Hepatocyte (in vitro differentiated cells): ENCODE measurements at places on chromosomes 5 and 9.

GRCh38 chr5:38745836-38746732, 99.7 kb upstream of the OSMR start:
- no peak for DNase-seq

GRCh38 chr5:86970361-86970760, 297.3 kb upstream of the RASA1 start:
- no peak for DNase-seq

DNA sequence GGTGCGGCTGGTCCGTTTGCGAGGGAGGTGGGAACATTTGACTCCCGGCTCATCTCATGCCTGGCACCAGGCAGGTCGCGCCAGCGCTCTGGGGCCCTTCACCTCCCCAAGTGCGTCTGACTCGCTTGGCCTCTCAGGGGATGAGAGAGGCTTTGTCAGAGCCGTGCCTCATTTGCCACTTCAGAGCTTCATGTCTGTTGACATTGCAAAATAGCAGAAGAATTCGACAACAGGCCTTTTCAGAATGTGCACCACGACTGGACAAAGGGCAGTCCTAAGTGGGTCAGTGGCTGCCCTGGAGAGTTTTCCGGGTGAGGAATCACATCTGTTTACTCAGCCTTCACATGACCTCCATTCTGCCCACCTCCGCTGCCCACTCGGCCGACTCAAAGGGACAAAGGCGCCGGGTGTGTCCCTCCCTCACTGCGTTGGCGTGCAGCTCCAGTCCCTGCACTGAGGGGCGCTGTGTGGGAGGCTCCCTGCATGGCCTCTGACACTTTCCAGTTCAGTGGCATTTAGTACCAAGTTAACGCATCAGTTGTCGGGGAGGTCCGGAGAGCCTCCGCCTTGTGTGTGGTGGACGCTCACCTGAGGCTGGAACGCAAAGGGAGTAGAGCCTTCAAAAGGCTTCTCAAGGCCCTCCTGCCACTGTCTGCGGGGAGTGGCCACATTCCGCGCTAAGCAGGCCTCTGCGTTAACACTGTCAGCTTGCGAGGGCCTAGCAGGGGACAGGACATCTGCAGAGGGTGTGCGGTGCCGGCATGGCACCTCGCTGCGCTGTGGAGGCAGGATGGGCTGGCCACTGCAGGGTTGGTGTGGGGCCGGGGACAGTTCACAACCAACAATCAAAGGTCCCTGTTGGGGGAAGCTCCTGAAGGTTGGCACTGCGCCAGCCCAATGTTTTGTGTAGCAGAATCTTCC, 171.5 kb downstream of the NXNL2 start:
- DNase-seq: peak; percentile 19

GRCh38 chr5:6405591-6405990, 27.2 kb upstream of the MED10 start:
- DNase-seq: no peak

DNA sequence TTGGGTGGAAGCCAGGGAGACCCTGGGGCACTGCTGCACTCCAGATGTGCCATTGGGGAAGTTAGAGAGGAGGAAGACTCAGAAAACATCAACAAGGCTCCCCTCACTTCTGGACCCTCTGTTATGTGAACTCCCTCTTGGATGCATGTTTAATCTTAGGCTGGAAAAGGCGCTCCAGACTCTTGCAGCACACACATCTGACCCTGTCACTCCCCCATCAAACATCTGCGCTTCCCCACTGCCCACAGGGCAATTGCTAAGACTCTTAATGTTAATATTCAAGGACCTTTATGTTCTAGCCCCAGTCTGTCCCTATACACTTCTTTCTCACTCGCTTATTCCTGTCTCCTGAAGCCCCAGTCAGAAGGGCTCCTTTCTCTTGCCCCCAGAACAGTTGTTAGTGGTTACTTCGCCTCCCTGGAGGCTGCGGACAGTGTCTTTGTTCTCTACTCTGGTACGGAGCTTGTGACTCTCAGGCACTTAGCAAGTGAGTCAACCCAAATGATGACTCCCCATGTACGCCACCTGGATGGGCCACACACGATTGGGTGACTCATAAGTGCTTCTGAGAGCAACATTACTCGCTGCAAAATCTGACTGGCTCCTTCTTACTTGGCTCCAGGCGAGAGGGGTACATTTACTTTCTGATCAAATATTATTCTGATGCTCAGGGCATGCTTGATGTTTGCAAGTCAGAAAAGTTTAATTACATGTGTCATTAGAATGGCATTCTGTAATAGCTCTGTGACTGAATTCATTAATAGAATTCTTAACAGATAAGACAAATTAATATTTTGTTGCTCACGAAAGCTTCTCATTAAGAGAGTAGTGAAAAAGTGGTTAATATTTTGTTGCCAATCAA, 193.6 kb downstream of the HSPA4 start:
- peak; percentile 44 for DNase-seq

- peak; percentile 37 for DNase-seq
Observed at GRCh38 chr9:129109537-129109903, 1.1 kb downstream of the CRAT start.

DNA sequence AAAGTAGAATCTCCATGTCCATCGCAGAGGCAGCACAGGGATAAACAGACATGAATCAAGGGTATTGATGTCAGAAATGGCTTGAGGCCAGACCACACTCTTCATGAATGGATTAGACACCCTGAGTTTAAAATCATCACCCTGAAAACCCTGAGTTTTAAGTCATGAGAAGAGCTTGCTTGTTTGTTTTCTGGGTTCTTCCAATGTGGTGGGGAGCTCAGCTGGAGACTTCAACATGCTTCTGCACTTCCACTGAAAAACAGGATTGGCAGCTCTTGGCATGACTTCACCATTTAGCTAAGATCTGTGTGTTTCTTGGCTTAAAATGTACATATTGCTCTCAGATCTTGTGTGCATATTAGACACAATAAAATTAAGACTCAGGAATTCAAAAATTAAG, 9.8 kb downstream of the GCNT4 start:
- DNase-seq: no peak

GRCh38 chr9:33442125-33442524, 5.3 kb downstream of the AQP3 start:
- DNase-seq: no peak

DNA sequence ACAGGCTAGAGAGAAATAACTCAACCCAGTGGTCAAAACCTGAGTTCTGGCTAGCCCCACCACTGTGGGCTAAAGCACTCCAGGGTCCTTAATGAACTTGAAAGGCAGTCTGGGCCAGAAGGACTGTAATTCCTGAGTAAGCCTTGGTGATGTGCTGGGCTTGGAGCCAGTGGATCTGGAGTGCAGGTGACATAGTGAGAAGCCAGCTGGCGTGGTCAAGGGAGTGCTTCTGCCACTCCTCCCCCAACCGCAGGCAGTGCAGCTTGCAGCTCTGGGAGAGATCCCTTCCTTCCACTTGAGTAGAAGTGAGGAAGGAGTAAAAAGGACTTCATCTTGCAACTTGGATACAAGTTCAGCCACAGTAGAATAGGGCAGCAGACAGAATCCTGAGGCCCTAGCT, 424.0 kb downstream of the CDH18 start:
- DNase-seq: no peak

DNA sequence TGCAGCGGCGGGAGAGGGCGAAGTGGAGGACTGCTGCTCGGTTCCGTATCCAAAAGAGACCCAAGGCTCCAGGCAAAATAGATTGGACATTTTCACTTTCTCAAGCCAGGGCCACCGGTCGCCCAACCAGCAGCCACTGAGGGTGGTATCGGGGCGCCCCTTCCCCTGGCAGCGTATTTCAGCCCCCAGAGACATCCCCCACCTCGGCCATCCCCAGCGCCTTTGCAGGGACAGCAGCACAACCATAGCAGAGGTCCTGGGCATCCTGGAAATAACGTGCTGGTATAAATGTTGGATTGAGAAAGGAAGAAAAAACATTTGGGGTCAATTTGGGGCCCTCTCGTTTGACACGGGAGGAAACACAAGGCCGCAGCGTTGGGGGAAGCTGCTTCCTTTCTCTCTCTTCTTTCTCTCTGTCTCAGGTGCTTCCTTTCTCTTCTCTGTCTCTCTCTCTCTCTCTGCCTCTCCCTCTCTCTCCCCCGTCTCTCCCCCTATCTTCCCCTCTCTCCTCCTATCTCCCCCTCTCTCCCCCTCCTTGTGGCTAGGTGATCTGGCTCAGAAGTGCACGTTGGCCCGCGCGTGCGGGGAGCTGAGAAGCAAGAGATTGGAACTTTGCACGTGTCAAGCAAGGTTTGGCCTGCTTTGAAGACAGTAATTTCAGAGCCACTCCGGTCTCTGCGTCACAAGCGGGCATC, 624 bp upstream of the RETREG1 start:
- peak; percentile 48 for DNase-seq

- no peak for DNase-seq
Observed at GRCh38 chr5:132407970-132408369, 38.5 kb downstream of the SLC22A5 start.

- DNase-seq: no peak
Observed at GRCh38 chr9:7879551-7880245, 80.1 kb upstream of the DMAC1 start.

DNA sequence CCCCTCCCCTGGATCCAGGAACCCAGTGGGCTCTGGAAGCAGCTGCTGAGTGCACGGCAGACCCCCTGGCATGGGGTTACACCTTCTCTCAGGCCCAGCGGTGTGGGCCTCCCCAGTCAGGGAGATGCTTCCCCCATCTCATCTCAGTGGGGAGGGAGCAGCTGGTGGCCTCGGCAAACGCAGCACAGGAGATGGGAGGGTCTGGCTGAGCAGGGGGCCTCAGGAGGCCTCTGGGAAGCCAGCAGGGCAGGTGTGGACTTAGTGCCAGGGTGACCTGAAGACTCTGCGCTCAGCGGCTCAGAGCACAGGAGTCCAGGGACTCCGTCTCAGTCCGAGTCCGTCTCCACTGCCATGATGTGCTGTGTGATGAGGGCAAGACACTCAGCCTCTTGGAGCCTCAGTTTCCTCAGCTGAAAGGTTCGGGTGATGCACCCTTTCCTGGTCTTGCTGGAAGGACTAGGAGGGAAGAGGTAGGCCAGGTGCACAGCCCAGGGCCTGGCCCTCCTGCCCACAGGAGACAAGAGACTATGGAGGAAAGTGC, 100.6 kb downstream of the GTF3C4 start:
- no peak for DNase-seq

- DNase-seq: no peak
Observed at GRCh38 chr5:1724822-1725602, 74.6 kb downstream of the MRPL36 start.

- DNase-seq: no peak
Observed at GRCh38 chr5:143372187-143372829, 31.2 kb downstream of the NR3C1 start.

- no peak for DNase-seq
Observed at GRCh38 chr5:142498298-142498697, 173.5 kb upstream of the SPRY4 start.

GRCh38 chr9:5388026-5388819, 48.5 kb upstream of the RLN1 start:
- no peak for DNase-seq

DNA sequence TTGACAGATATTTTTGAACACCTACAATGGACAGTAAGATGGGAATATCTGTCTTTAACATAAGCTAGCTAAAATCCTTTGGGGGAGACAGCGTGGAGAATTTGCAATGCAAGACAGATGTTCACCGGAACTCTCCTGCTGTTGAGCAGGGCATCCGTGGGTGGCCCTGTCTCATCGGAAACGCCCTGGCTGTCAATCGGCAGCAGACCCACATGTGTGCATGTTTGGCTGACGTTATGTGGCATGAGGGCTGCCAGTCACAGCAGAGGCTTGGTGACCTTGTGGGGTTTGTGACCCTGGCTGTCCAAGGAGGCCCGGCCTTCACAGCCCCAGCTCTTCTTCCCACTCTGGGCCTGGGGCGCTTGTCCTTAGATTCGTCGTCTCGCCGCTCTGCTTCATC, 129.7 kb upstream of the OTULINL start:
- DNase-seq: no peak

DNA sequence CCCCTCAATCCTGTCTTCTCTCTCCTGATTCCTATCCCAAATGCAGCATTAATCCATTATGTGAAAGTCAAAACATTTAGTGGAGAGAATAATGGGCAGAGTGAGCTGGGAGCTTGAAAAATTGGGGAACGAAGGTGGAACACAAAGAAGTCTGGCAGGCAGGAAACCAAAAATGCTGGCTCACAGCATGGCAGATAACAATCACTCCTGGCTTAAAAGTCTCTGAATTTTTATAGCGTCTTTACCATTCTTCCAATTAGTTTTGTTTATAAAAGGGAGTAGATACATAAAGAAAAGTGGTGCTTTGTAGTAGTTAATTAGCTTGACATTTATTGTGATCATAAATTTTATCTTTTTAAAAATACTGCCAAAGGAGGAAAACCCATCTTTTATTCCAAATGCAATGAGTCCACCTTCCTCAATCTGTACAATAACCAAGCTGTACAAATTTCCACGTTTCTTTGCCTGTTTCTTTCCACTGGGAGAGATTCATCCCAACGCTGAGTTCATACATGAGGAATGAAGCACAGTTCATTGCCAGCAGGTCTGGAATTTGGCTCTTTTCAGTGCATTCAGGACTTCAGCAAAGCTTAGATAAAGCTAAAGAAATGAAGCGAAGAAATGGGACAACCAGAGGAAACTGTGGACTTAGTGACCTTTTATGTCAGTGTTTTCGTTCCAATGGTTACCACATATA, 174.7 kb downstream of the HMHB1 start:
- DNase-seq: peak; percentile 17

GRCh38 chr5:129973716-129974426, 69.6 kb downstream of the CHSY3 start:
- DNase-seq: no peak

DNA sequence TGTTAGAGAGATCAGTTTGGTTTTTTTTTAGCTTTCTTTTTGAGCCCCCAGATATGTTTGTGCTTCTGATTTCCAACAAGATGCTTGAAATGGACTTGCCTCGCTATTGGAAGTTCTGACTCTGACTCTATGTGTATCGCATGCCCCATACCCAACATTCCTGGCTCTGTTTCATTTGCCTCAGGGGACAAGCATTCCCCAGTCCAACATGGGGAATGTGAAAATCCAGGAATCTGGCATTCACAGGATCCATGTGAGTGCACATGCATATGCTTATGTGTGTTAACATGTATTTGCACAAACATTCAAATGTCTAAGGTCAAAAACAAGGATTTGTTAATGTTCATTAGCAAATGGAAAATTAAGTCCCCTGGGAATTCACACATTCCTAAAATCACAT, 233.9 kb downstream of the TLR4 start:
- DNase-seq: no peak

- DNase-seq: no peak
Observed at GRCh38 chr9:98071737-98072136, 15.2 kb downstream of the NANS start.

DNA sequence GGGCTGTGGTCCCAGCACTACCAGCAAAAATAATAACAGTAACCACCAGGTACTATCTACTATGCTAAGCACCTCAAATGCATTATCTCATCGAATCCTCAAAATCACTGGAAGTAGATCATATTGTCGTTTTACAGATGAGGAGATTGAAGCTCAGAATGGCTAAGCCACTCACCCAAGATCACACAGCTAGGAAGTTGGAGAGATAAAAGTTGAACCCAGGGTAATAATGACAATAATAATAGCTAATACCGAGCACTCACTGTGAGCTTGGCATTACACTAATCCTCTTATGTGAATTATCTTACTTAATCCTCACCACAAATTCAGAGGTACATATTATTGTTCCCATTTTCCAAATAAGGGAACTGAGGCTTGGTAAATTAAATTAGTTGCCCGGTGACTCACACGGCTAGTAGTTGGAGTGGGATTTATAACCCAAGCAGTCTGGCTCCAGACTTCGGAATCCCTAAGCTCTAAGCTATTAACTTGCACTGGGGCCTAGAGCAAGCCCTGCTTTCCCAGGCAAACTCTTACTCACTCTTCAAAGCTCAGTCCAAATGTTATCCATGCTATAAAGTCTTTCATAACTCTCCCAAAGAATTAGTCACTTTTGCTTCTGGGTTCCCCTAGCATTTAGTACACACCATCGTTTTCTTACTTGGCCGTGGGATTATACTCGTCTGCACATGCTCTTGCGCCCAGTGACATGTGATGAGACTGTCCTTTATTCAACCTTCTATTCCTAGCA, 3.8 kb downstream of the ARSI start:
- DNase-seq: peak; percentile 75
